ENCODE measurements at places on chromosomes 2 and 18.

DNA sequence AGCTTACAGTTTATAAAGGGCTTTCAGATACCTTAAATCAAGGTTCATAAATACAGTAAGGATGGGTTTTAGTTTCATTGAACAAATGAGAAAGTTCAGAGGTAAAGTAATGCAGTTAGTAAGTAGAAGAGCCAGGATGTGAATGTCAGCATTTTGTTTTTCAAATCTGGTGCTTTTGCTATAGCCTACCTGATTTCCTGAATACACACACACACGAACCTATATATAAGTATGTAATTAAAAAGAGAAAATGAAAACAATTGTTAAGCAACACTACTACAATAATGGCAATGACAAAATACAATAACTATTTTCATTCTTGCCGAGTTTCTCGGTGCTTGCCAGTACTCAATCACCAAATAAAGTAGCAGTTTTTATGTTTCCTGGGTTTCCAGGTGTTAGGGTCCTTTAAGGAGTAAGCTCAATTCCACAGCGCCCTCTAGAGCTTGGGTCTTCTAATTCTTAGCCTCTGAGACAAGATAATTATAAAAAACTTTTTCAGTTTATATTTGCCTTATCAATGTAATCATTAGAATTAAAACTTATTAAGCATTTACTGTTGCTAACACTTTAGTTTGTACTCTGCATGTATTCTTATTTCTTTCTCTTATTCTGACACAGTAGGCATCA, 512.9 kb upstream of the ACVR2A start:
- no peak for DNase-seq

DNA sequence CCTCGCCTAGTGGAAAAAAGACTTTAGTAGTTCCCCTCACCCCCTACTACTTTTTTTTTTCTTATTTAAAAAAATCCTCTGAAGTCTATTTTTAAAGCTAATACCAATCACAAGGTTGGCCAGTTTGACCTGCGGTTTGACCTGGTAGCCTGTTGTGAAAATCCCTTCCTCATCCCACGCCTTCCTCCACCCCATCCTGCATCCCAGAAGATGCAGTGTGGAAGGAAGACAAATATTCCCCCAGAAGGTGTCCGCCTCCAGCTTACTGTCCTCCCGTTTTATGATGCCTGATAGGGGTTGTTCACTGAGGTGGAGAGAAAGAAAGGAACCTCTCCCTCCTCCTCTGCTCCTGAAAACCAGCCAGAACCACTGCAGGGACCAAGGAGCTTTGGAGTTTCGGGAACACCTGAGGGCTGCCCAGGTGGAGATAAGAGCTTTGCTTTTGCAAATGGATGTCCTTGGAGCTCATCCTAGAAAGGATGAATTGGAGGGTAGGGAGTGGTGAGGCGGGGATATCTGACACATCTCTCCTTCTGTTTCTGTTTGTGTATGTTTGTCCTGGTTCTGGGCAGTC, 909 bp downstream of the ATP6V1C2 start:
- DNase-seq = no peak

- DNase-seq = no peak
Measured at GRCh38 chr18:27824841-27825681, 351.9 kb downstream of the CDH2 start.

GRCh38 chr2:113370478-113371091, 66.9 kb upstream of the ZNG1B start:
- no peak for DNase-seq

GRCh38 chr2:231043796-231044195, 6.5 kb downstream of the C2orf72 start:
- DNase-seq = no peak

GRCh38 chr2:118242216-118242615, 153.9 kb downstream of the INSIG2 start:
- DNase-seq = no peak

DNA sequence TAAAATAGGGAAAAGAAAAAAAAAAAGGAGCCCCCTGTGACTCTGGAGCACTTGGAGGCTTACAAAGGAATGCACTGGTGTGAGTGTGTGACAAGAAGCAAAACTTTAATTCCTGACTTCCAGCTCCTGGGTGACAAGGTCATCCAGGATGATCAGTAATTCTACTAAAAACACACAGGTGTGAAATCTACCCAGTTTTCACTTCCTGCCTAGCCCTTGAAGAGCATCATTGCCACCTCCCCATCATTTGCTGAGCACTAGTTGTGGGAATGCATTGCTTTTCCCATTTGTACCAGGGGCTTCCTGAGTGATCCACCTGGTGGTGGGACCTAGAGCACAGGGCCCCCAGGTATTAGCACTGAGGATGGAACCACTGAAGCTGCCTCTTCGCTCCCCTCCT, 139.7 kb upstream of the RIOK3 start:
- no peak for DNase-seq

GRCh38 chr2:173666171-173666888, 298.8 kb downstream of the SP3 start:
- DNase-seq = no peak

DNA sequence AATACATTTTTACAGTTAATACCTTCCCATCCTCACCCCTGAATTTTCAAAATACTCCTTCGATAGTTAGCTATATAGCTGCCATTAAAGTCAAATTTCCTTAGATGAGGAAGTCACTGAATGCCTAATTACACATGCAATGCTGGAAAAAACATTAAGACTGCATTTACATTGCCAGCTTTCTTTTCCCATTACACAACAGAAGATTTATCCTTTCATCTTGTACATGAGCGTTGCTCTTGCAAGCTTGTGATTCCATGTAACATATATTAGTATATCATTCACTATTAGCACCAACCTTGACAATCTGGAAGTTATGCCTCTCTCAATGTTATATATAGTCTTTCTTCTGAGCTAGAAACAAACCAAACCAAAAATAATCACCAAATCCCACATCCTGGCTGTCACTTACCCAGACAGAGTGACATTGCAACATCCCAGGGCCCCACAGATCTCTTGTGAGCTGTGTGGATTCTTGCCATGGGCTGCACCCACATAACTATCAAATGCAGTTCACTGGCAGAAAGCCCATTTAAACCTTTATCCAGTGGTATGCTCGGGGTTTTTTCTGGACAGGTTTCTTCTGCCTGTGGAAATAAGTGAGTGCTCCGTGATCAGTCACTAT, 79.2 kb upstream of the PAPOLG start:
- no peak for DNase-seq

DNA sequence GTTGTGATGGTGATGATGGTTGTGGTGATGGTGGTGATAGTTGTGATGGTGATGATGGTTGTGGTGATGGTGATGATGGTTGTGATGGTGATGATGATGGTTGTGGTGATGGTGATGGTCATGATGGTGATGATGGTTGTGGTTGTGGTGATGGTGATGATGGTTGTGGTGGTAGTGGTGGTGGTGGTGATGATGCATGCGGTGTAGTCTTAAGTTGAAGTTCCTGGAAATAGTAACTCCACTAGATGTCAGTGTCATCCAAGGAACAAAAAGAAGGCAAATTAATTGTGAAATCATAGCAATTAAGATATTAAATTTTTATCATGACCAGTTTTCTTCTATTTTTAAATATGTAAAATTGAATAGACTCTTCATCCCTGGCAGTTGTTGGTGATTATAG, 309.2 kb downstream of the AGAP1 start:
- no peak for DNase-seq

- DNase-seq = no peak
Measured at GRCh38 chr2:150167711-150168110, 319.8 kb downstream of the RND3 start.

DNA sequence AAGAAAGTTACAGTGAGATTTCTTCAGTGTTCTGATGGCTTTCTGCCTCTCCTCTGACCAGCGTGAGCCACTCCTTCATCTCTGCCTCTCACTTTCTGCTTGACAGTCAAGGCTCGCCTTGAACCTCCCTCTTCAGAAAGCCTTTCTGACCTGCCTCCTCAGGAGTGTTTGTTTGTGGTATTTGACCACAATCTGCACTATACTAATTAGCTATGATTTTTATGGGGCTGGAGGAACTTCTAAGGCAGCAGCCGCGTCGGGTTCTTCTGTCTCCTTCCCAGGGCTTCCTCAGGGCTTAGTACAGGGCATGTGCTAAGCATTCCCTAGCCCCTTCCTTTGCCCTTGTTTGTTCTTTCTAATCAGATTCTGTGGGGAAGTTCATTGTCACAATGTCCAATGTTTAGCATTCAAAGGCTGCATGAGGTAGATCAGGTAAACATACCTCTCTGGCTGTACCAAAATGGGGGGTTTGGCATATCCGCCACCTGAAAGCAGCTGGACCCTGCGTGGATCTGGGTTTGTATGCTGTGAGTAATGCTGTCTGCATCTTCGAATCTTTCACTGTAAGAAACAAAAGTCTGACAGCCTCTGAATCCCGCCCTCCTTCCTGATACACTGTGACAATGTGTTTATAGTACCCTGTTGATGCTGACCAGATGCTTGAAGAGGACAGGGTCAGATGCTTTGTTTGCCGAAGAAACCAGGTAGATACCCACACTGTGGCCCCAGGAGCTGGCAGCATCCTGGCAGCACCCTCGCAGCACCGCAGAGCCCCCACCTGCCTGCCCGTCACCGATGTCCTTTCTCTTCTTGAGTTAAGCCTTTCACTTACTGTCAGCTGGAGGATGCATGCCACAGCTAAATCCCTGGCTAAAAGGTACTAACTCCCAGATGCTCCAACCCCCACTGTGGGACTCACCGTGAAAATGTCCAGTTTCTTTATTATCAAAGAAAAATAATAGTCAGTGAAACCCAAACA, 260.8 kb upstream of the HDAC4 start:
- no peak for DNase-seq

GRCh38 chr18:75208155-75208835, 644 bp downstream of the PTGR3 start:
- peak; percentile 32 for DNase-seq
